Spinal cord (tissue), 10 donors: ENCODE measurements at places on chromosomes 2 and 18. TPM values are rescaled to one million over a fixed set of nuclear protein-coding genes. Genes with fewer than 3 reads are reported as not detected.

- DNase-seq, result no peak
These were observed 91.5 kb upstream of the RNF152 start for GRCh38 chr18:61984349-61984748.

GRCh38 chr2:237358721-237359517 lies 55.0 kb downstream of the COL6A3 start:
- no peak for DNase-seq

DNA sequence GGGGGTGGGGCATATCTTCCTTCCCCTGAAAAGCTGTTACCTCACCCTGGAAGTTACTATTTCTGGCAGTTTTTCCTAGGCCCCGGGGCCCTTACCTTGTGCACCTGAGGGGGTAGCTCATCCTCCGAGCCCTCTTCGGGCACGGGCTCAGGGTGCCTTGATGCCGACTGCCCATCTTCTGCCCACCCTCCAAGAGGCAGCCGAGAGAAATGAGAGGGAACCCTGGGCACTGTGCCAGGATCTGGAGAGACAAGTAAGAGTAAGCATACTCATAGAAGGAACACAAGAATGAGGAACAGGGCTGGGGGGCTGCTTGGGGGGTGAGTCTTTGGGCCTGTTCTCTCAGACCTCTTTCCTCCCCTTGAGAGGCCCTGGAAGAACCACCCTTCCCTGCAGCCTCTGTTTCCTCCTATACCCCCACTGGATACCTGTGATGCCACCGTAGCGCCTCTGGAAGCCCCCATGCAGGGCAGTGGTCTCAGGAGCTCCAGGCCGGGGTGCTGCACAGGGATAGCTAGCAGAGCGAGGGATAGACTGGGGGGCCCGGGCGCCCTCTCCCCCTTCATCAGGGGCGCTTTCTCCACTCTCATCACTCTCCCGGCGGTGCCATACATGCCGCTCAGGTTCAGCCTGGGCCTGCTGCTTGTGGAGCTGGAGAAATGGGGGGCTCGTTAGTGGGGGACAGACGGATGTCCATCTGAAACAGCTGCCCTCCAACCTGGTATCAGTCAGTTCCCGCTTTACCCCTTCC lies 2.1 kb upstream of the ABCB6 start:
- DNase-seq, result no peak

GRCh38 chr18:58390399-58390798 lies 238.5 kb downstream of the ALPK2 start:
- DNase-seq, result no peak

GRCh38 chr18:31555971-31556747 lies 35.5 kb upstream of the TTR start:
- peak; percentile 65 for DNase-seq

IL1F10 gene
- total RNA-seq, result not detected

DNA sequence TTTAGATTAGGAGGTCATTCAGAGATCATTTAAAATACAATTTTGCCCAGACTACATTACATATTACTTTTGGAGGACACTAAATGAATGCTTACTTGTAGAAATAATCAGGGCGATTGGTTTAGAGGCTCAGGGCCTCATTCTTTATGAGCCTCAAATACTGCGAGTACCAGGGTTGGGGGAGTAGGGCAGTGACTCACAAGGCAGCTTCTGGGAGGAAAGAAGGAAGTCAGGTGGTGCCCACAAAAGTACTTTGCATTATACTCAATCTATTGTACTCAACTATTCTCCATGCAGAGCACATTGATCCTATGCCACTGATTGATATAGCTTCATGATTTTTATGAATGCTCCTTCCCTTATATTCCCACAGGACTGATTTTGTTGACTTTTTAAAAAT lies 166.9 kb downstream of the SOCS6 start:
- DNase-seq, result no peak

- DNase-seq, result no peak
These were observed 23.2 kb upstream of the KDM3A start for GRCh38 chr2:86417961-86418360.

DNA sequence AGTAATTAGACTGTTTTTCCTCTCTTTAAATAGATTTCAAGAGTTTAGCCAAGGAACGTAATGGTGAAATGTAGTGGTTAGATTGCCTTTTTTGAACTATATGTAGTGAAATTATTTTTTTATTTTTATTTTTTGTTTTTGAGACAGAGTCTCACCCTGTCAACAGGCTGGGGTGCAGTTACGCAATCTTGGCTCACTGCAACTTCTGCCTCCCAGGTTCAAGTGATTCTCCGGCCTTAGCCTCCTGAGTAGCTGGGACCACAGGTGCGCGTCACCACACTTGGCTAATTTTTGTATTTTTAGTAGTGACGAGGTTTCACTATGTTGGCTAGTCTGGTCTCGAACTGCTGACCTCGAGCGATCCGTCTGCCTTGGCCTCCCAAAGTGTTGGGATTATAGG lies 60.8 kb downstream of the BIRC6 start:
- DNase-seq, result no peak

TGFA gene
- total RNA-seq, result 23.5 TPM

- DNase-seq, result no peak
These were observed 118.5 kb upstream of the SLC14A2 start for GRCh38 chr18:45496741-45497140.

DNA sequence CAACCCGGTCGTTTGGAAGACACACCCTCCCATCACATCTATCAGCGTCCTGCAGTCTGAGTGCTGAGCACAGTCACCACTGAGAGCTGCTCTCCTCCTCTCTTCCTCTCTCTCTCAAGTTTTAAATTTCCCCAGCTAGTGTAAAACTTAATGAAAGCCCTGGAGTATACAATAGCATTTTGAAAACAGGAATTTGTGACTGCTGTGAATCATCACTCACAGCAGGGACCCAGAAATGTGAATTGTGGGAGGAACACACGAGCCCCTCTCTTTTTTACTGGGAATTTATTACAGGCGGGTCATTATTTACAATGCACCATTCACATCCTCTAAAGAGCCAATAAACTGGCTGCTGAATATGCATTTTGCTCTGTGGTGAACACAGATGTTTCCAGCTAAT lies 185.0 kb upstream of the SMIM21 start:
- no peak for DNase-seq

DNA sequence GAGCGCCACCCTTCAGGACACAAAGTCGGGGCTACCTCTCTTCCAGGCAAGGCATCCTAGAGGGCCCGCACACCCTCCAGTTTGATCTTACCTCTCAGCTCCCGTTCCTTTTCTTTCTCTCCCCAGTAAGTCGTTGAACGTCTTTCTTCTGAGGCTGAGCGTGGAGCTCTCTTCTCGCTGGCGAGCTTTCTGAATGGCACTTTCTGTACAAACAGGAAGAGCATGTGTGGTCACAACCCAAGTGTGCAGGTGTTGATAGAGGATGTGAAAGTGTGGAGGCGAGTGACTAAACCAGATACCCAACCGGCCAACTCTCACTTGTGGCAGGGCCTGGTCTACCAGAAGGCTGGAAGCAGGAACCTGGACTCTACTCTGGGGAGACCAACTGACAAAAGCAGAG lies at the start of gene AFF3:
AFF3 (minus strand) TSS at position 198 of the 400 bp plus-strand sequence. CDS start 38,136 bp downstream, outside the sequence.
- DNase-seq, result no peak

AQP12B gene
- not detected for total RNA-seq

- no peak for DNase-seq
These were observed 27.6 kb downstream of the PAX8 start for GRCh38 chr2:113251118-113251517.
